ENCODE measurements at places on chromosomes 6 and 20.

DNA sequence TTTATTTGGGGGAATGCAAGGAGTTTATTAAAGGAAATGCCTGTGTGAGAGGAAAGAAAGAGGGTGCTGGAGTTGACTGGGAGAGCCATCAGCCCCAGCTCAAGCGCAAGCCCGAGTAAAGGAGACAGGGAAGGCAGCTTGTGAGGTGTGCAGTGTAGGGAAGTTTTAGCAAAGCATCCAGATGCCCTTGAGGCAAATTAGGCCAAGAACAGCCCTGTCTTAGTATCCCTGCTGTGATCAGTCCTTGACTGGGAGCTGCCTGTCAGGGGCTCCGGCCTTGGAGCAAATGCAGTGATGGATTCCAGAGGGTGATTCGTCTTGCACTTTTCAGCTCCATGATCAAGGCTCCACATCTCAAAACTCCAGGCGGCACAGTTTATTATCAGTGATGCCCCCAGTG is 561.7 kb downstream of the KIF16B start:
- DNase-seq: no peak

DNA sequence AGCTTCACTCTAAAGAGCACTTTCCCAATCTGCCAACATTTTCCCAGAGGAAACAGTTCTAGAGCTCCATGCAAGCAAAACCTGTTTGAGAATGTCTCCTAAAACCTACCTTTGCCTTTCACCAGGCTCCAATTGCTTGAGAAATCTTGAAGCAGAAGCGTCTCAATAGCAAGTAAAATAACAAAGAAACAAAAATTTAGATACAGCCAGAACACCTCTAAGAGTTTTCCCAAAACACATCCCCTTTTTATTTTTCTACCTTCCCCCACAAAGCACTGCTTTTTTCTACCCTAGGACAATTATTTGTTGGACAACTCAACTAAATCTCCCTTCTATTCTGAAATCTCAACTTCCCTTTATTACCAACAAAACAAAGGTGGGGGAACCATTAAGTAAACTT is 3.6 kb downstream of the VGLL2 start:
- no peak for DNase-seq

DNA sequence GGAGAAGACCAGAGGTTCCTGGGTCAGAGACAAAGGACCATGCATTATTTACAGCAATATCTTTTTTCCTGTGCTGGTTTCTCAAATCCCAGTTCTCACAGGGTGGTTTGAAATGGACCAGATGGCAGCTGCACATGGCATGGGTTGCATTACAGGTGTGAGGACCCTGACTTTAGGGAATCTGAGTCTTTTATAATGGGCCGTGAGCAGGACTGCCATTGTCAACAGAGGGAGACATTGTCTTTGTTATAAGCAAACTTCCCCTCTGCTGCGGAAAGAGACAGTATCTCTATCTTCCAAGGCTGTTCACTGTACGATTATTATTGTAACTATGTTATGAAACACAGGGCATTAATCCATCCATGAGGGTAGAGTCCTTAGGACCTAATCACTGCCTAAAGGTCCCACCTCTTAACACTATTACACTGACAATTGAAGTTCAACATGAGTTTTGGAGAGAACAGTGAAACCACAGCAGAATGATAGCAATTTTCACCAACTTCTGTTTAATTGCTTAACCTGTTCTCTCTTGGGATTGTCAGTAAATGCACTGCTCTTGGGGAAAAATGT is 156.1 kb upstream of the AGPAT4 start:
- DNase-seq: no peak

GRCh38 chr6:145151624-145152023 is 583.7 kb downstream of the EPM2A start:
- no peak for DNase-seq

DNA sequence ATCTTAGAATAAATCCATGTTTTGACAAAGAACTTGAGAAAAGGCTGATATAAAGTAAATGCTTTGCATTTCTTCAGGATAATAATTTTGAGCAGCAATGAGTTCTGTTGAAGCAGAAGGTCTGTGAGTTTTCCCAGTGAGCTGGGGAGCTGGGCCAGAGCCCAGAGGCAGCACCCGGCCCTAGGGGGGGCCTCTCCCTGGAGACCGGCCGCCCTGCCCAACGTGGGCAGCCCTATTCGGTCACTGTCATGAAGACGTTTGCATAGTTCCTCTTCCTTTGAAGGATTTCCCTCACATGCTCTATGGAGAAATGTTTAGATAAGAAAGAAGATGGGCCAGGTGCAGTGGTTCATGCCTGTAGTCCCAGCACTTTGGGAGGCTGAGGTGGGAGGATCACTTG is 404.8 kb downstream of the THBS2 start:
- no peak for DNase-seq

DNA sequence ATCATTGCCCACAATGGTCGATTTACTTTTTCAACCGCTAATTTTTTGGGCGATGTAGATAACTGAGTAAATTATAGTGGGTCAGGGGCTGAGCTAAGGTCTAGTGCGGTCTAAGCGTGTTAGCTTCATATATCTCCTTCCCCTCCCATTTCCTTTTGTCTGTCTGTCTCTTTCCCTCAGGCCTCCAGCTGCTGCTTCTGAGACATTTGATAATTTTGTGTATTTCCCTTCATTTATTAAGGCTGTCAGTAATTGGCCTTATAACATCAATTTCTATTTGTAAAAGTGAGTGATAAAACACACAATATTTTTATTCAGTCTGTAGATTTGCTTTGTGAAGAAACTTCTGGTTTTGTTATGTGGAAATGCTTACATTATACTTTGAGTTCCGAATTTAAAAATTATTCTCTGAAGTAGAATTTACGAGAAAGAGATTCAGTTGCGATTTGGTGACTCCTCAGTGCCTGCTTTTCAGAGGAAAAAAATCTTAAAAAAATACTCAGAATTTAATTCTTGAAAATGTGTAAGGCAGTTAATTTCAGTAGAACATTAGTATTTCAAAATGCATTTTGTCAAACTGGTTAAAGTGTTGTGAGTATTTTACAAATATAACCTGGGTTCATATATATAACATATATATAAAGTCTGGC is 1.4 kb downstream of the TMEM170B start:
- no peak for DNase-seq

GRCh38 chr20:62203378-62204030 is 16.6 kb downstream of the HRH3 start:
- no peak for DNase-seq

GRCh38 chr6:44762496-44762895 is 375.0 kb downstream of the CDC5L start:
- DNase-seq: no peak

DNA sequence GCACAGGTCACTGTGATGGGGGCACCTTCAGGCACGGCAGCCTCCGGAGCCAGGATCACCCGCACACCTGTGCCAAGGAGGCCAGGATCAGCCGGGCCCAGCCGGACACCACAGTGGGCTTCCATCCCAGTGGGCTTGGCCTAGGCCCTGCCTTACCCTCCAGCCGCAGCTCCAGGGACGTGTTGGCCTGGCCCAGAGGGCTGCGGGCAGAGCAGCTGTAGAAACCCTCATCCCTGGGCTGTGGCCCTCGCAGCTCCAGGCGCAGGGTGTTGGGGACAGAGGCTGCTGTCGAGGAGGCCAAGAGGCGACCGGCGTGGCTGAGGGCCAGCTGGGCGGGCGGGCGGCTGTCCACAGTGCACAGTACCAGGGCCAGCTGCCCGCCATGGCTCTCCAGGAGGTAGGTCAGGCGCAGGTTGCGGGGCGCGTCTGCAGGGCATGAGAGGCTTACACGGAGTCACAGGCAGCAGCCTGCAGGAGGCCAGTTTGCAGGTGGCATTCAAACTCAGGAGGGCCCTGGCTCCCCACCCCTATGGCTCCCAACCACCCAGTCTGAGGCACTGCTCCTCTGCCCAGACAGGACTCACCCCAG is 11.0 kb upstream of the ADAM33 start:
- no peak for DNase-seq

- DNase-seq: no peak
Measured at GRCh38 chr6:163583558-163583957, 169.0 kb downstream of the QKI start.

- no peak for DNase-seq
Measured at GRCh38 chr20:5039255-5039657, 37.9 kb upstream of the SLC23A2 start.
